Cortex of kidney (tissue), 1 donor: ENCODE measurements at places on chromosomes 1 and 21.

GRCh38 chr1:18257778-18258177, 150.2 kb downstream of the IGSF21 start:
- DNase-seq: no peak

DNA sequence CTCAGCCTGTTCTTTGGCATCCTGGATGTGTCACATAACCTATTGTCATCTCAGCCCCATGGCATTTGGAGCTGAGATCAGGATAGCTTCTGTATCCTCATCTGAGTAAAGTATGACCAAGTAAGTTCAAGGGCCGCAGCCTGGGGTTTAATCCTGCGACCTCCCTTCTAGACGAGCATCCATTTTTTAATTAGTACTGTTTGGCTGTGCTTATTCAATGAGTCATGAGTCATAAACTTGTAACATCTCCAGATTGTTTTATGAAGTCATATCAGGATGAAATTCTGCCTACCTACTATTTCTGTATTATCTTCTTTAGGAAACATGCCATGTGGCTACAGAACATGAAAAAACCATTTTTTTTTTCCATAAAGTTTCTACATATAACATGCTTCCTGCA, 119.1 kb downstream of the ERG start:
- DNase-seq: no peak

GRCh38 chr1:242219905-242220304, 221.0 kb upstream of the MAP1LC3C start:
- no peak for DNase-seq

- DNase-seq: no peak
Measured at GRCh38 chr1:19750101-19750881, 49.4 kb downstream of the TMCO4 start.

DNA sequence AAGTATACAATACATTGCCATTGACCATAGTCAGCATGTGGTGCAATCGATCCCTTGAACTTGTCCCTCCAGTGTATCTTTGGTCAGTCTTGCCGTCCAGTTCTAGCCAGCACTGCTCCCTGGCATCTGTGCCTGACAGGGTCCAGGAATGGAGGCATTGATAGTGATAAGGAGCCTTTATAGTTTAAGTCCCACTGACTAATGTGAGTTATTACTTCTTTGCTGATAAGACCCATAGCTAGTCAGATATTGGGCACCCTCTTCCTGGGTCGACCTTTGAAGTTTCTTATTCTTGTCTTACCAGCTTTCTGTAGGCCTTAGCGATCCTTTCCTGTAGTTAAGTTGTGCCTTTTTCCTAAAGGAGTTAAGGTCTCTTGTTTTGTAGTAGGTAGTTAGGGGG, 13.0 kb downstream of the UCK2 start:
- DNase-seq: no peak

DNA sequence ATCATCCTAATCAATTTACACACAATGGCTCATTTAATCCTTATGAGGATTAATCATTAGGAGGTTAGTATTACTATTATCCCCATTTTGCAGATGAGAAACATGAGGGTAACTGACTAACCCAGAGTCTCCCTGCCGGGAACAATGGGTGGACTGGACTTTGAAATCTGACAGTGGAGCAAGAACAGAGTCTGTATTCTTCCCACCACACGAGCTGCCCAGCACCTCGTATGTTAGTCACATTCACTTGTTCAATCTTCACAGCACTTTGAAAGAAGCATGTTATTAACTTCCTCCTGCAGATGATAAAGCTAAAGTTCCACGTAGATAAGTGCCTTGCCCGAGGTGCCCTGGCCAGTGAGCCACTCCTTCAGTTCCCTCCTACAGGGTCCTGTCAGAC, 12.4 kb downstream of the C8B start:
- DNase-seq: no peak

GRCh38 chr21:25425156-25425555, 182.1 kb downstream of the MRPL39 start:
- no peak for DNase-seq

DNA sequence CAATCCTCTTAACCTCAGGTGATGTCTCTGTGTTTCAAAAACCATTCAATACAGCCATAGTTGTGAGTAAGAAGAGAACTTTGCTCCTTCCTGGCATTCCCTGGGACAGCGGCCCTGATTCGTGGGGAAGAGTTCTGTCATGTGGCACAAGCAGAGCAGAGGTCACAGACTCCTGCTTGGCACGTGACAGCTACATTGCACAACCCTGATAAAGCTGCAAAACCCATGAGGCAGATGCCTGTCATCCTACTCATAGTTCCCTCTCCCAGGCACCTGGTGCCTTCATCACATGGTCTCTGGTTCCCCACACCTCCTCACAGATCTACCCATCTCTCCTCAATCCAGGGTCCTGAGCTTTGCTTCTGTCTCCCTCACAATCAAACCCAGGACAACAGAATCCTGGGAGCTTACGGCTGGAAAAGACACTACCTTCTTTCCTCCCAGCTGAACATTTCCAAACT, 70.8 kb downstream of the PLPP3 start:
- DNase-seq: no peak

- no peak for DNase-seq
Measured at GRCh38 chr21:45698493-45699184, 55.1 kb downstream of the PCBP3 start.

DNA sequence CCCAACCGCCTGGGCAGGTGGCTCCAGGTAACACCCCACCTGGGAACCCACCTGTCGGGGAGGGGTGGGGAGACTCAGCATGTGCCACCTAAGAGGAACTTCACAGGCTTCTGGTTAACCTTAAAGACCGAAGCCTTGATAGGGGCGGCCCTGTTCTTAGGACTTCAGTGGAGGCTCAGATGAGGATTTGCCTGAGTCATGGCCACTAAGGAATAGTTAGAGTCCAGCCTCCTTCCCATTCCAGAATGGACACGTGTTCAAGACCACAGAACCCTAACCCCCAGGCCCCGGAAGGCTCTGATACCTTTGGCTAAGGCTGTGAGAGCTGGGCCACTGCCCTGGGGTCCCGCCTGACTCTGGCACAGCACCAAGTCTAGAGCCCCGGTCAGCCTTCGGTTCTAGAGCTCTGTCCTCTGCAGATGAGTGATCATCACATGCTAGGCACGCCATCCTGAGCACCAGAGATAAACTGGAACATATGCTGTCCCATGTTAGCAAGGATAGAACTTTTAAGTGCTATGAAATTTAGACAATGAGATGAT, 20.3 kb downstream of the PADI6 start:
- DNase-seq: no peak

DNA sequence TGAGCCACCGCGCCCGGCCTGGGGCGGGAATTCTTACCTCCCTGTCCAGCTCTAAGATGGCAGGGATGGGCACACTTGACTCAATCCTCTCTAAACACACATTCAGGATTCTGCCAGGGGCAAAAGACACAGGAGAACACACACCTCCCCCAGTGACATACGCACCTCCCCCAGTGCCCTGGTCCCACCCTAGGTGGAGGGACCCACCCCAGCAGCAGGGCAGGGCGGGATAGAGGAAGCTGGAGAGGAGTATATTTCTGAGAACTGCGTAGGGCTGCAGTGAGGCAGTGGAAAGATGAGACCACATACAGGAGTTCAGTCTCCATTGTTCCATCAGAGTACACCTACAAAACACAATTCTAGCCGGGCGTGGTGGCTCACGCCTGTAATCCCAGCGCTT, 92.5 kb downstream of the SDCCAG8 start:
- no peak for DNase-seq

DNA sequence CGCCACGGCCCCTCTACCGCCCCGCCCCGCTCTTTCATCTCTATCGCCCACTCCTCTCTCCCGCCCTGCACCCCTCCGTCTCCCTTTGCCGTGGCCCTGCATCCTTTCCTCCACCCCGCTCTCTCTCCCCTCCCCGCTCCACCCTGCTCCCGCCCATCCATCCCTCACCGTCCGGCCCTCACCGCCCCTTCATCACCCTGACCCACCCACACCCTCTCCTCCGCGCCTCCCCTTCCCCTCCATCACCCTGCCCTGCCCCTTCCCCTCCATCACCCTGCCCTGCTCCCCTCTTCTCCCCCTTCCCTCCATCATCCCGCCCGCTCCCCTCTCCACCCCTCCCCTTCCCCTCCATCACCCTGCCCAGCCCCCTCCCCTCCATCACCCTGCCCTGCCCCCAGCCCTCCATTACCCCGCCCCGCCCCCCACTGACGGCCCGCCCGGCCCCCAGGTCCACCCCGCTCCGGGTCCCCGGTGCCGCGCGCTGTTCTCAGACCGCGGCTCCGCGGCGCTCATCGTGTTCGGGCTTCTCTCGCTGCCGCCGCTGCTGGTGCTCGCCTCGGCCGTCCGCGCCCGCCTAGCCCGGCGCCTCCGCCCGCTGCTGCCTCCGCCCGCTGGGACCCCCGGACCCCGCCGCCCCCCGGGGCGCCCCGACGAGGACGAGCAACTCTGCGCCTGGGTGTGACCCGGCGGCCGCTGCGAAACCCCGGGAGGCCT, 6.2 kb upstream of the ANKRD65 start:
- DNase-seq: no peak
